ENCODE measurements at places on chromosomes 6 and 20.

GRCh38 chr6:322259-322930, 30.1 kb downstream of the DUSP22 start:
- no peak for DNase-seq

DNA sequence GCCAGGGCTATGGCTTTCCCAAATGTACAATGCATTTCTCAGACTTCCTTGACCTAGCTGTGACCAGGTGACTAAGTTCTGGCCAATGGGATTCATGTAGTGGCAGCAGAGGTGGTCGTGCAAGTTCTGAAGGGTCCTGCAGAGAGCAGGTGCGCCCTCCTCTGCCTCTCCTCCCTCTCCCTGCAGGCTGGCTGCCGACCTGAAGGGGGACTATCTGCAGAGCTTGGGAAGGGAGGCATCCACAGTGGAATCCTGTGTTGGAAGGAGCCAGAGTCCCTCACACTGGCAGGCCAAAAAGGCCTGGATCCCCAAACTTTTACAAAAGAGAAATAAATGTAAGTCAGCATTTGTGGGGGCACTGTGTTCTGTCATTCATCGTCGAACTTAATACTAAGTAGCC, 66.6 kb downstream of the CDH26 start:
- DNase-seq = no peak

GRCh38 chr6:90103056-90103800, 193.4 kb downstream of the BACH2 start:
- no peak for DNase-seq

DNA sequence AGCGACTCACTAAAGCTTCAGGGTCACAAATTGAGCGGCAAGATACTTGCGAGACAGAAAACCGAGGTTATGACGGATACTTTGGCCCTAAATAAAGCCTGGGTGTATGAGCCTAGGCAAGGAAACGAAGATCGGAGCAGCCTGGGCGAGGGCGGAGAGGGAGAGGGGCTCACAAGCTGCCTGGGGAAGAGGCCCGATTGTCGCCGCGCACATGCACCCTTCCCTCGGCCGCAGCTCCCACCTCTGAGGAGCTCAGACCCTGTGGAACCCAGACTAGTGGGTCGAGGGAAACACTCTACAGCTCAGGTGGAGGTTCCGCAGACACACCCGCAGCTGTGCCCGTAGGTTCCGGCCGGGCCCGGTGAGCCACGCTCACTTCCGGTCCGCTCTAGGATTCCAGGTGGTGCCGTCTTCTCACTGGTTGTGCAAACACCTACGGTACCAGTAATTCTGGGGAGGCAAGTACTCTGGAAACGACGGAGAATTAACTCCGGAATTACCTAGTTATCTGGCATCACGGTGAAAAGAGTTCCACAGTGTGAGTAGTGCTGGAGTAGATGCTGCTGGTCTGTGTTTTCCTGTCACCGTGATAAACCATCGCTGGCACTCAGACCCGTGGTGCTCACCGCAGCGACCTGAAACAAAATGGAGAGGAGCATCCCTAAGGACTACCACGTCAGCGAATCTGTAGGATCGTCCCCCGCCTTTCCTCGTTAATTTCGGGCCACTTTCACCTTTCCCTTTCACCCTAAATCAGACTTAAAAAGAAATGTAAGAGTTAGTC, 61.5 kb downstream of the GPX5 start:
- DNase-seq = no peak

- DNase-seq = no peak
These were observed 38.6 kb upstream of the SENP6 start for GRCh38 chr6:75563032-75563431.

GRCh38 chr6:34207695-34208443, 28.8 kb upstream of the HMGA1 start:
- no peak for DNase-seq

- DNase-seq = no peak
These were observed 19.1 kb upstream of the NOP56 start for GRCh38 chr20:2633381-2633780.

- no peak for DNase-seq
These were observed 60.1 kb downstream of the TRIM38 start for GRCh38 chr6:26022737-26023136.

GRCh38 chr6:70708448-70708847, 40.8 kb downstream of the SMAP1 start:
- DNase-seq = no peak

GRCh38 chr6:115817161-115817560, 243.5 kb downstream of the FRK start:
- DNase-seq = no peak

GRCh38 chr20:358891-359555, 12.1 kb downstream of the NRSN2 start:
- DNase-seq = no peak

- no peak for DNase-seq
These were observed 29.4 kb downstream of the TFAP2B start for GRCh38 chr6:50847890-50848594.

- no peak for DNase-seq
These were observed 2.7 kb upstream of the DTD1 start for GRCh38 chr20:18585134-18585533.

GRCh38 chr20:58622671-58623578, 28.2 kb upstream of the STX16 start:
- no peak for DNase-seq

DNA sequence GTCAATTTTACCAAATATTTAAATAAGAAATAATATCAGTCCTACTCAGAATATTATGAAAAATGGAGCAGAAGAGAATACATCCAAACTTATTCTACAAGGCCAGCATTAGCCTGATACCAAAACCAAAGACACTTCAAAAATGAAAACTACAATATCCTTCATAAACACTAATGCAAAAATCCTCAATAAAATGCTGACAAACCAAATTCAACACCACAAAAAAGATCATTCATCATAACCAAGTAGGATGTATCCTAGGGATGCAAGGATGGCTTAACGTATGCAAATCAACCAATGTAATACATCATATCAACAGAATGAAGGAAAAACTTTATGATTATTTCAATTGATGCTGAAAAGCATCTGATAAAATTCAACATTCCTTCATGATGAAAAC, 352.4 kb upstream of the ADGRB3 start:
- no peak for DNase-seq

DNA sequence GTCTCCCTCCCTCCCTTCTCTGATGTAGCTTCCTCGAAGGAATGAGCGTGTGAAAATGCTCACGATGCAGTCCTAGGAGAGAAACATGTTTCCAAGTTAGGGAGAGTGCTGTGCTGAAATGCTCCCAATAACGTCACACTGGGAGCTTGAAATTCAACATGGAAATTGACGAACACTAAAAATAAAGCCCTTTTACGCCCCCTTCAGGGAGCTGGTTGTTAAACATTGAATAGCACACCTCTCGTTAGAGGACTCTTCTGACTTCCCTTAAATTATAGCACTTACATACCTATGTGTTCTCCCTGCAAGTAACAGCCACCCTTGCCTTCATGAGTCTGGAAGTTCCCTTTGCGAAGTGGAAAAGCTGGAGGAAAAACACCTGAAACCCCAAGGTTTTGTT, 88.6 kb downstream of the BFSP1 start:
- DNase-seq = no peak

- no peak for DNase-seq
These were observed 9.7 kb upstream of the HSP90AB1 start for GRCh38 chr6:44237021-44237812.

DNA sequence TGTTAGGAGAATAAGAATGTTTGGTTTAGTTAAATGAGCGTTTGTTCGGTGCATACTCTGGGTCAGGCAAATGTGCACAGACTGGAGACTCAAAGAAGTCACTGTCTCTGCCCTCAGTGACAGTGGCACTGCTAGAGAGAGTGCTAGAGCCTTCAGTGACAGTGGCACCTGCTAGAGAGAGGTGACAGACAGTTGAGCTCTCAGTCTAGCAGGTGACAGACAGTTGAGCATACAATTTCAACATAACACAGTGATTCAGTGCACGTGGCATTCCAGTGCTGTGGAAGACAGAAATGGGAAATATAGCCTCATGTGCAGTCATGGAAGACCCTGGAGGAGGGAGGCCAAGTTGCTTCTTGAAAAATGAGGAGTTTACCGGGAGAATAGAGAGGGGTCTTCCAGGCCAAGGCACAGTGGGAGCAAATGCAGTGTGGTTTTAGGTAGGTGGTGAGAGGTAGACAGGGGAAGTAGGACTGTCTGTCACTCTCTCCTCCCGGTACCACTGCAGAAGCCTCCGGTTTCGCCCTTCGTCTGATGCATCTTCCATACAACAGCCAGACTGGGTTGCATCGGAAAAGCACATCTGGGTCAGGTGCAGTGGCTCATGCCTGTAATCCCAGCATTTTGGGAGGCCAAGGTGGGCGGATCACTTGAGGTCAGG, 107.9 kb upstream of the CLDN20 start:
- DNase-seq = no peak

GRCh38 chr6:109687271-109687761, 3.7 kb downstream of the AK9 start:
- DNase-seq = no peak

GRCh38 chr20:51020657-51021056, 2.2 kb downstream of the KCNG1 start:
- no peak for DNase-seq

DNA sequence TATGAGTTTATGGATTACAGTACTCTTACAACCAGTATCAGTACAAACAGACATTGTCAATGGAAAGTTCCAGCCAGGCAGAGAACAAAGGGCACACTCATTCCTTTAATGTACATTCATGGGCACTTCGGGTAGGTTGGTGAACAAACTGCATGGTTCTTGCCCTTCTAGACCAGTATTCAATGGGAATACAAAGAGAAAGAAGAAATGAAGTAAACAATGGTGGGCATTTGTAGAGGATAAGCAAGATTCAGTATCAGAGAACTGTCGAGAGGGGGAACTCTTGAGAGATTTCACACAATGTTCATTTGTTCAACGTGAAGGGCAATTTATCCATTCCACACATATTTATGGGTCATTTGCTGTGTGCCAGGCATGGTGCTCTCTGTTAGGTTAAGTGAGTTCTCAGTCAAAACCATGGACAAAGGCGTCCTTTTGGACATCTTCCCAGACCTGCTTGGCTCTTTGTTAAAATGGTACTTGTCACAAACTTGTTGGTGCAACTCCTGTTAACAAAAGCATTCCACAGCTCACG, 714.8 kb downstream of the DHX35 start:
- no peak for DNase-seq

DNA sequence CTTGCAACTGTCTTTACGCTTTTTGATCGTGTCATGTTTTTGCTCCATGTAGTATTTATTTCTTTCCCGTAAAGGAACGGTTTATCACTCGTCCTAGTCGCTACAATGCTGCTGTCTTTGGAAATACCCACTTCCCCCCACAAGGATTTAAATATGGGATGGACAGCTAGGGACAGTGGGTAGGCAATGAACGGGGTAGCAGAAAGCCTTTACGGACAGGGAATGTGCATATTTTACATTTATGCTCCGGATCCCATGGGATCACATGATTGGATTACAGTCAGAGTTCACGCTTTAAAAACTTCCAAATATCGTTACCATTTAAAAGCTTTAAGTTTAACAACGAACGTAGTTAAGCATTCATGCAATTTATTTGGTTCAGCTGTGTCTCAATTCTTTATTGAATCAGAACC, 1.2 kb downstream of the HIVEP1 start:
- no peak for DNase-seq

GRCh38 chr6:47525330-47526057, 47.9 kb downstream of the CD2AP start:
- no peak for DNase-seq

Data from stimulated activated CD8-positive, alpha-beta memory T cell treated with anti-CD3 and anti-CD28 coated beads, Interleukin-7, amount 100 ng/mL, for 1 hour (primary cell).